Substantia nigra (tissue), 51 donors: ENCODE measurements at places on chromosomes 7 and 10.

- DNase-seq, result no peak
These were observed 468.7 kb downstream of the RPS24 start for GRCh38 chr10:78502210-78502936.

GRCh38 chr10:125359401-125359800, 199.0 kb upstream of the CTBP2 start:
- DNase-seq, result no peak

DNA sequence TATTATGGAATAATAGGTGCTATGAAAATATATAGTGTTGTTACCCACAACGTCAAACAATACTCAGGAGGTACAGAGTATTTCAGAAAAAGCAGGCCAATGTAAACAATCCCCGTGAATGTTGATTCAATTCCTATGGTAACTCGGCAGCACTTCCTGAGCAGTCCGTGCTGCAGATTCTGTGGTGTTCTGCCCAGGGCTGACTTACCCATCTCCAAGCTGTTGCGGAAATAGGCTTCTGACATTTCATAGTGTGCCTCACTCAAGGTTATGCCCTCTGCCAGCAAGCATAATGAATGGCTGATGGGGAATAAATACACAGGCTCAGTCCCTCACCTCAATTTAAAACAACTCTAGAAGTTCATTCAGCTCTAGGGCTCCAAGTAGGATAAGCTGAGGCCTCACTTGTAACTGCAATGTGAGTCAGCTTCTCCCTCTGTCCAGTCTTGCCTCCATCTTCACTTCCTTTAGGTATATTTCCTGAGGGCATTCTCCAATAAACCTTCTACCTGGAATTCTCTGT, 177.6 kb downstream of the GNAI1 start:
- no peak for DNase-seq

- no peak for DNase-seq
These were observed 76.1 kb downstream of the LRRC17 start for GRCh38 chr7:102988631-102989560.

DNA sequence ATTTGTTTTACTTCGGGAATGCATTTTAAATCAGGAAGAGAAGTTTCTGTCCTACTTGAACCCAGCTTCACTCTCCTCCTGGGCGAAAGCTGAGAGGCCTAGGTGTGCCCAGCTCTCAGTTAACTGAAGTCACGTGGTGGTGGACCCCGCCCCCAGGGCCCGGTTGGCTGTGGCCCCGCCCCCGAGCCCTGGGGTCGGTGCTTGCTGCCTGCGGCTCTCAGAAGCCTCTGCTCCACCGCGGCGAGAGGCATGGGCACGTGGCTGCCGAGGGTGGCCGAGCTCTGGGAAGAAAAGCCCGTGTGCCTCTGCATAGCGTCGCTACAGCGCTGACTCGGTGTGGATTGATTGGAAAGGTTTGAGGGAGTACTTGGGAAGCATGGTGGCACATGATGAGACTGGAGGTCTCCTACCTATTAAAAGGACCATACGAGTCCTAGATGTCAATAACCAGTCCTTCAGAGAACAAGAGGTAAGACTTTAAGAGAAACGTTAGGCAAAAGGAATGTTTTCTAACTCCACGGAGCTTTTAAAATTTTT, 34.1 kb downstream of the NET1 start:
- peak; percentile 31 for DNase-seq

DNA sequence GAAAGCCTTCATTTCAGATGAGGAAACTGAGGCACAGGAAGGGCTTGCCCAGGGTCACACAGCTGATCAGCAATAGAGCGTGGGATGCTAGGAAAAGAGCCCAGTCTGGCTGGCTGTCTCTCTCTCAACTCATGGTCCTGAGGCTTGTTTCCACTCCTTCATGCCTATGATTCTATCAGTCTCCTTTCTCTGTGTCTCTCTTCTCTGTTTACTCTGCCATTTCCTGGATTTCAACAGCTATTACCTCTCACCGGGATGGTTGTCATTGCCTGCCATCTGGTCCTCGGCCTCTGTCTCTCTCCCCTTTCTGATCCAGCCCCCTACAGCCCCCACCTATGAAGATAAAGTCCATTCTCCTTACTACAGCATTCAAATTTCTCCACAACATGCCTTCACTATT, 93.3 kb upstream of the AGBL3 start:
- DNase-seq, result no peak

GRCh38 chr7:2522780-2523433, 3.3 kb downstream of the LFNG start:
- DNase-seq, result no peak

DNA sequence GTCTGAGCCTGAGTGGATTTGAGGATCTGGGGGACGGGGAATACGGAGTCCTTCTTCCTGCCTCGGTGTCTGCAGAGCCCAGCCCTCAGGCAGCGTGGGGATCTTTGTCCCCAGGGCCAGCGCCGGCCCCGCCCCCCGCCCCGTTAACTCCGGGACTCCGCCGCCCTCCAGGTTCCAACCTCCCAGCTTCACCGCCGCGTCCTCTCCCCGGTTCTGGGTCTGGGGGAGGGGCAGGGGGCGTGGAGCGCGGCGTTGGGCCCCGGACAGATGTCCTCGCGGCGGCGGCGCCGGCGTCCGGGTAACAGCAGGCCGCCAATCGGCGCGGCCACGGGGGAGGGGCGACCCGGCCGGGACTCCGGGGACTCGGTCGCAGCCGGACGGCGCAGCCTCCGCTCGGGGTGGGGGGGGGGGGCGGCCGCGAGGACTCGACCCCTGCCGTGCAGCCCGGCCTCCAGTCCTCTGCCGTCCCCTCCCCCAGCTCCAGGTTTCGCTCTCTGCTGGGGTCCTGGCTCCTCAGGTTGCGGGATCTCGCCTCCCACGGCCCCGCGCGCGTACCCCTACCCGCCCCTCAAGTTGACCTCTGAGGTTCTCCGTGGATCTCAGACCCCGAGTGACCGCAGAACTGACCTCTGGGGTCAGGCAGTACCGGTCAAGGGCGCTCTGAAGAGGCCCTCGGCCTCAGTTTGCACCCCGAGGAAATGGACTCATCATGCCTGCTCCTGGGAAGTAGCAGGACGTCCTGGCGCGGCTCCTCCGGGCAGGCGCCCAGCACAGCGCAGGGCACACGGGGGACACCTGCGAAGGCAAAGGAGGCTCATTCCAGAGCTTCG, 2.3 kb upstream of the ELFN1 start:
- no peak for DNase-seq

GRCh38 chr10:129170812-129171211, 296.2 kb upstream of the MGMT start:
- no peak for DNase-seq

DNA sequence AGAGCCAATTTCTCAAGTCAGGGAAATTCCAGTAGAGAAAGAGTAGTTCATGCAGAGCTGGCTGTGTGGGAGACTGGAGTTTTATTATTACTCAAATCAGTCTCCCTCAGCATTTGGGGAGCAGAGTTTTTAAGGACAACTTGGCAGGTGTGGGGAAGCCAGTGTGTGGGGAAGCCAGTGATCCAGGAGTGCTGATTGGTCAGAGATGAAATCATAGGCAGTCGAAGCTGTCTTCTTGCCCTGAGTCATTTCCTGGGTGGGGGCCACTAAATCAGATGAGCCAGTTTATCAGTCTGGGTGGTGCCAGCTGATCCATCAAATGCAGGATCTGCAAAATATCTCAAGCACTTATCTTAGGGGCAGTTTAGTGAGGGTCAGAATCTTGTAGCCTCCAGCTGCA, 194.6 kb upstream of the NRG3 start:
- no peak for DNase-seq

- DNase-seq, result no peak
These were observed 69.1 kb downstream of the ICA1 start for GRCh38 chr7:8192897-8193296.

GRCh38 chr10:99709480-99710229, 22.3 kb downstream of the COX15 start:
- DNase-seq, result no peak

- DNase-seq, result no peak
These were observed 198.1 kb downstream of the FZD1 start for GRCh38 chr7:91462316-91462715.

GRCh38 chr7:80678707-80679106, 40.3 kb downstream of the CD36 start:
- no peak for DNase-seq

DNA sequence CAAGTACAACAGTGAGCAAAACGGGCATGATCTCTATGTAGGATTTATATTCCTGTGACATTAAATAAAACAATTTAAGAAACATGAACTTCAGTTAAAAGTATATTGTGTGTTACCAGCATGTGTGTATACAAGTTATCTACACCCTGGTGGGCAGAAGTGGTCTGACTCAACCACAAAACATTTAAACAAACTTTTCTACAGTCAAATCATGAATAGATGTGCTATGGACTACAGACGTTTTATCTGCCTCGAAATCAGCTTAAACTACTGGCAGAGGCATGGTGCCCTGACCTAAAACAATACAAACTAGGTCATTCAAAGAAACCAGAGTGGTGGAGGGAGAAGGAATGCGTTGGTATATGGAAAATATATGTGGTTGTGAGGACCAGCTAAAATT, 3.6 kb downstream of the ARL3 start:
- DNase-seq, result no peak

GRCh38 chr7:43834463-43835251, 34.7 kb downstream of the MRPS24 start:
- DNase-seq, result no peak

- DNase-seq, result no peak
These were observed 34.9 kb downstream of the PRF1 start for GRCh38 chr10:70567603-70568002.

GRCh38 chr7:22821702-22822485, 755 bp downstream of the TOMM7 start:
- DNase-seq, result no peak

GRCh38 chr10:30781670-30782121, 152.1 kb upstream of the LYZL2 start:
- DNase-seq, result peak; percentile 92

DNA sequence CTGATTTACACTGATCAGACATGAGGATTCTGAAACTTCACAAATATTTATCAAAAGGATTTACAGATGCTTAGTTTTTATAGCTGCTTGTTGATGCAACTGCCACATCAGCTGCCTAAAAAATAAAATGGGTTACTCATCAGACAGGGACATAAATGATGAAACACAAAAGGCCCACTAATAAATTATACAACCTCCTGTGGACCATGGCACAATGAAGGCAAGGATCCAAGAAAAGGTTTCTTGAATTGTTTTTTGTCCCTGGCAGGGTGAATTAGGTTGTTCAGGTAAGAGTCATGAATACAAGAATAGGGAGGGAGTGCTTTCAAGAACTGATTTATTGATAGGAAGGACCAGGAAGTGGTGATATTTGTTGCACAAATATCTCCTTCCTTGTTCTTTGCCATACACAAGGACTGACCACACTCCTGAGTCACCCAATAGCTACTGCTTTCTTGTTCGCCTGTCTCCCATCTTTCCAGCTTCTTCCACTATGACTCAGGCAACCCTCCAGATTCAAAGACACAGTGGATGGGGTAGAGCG, 234.5 kb downstream of the AHR start:
- DNase-seq, result no peak

DNA sequence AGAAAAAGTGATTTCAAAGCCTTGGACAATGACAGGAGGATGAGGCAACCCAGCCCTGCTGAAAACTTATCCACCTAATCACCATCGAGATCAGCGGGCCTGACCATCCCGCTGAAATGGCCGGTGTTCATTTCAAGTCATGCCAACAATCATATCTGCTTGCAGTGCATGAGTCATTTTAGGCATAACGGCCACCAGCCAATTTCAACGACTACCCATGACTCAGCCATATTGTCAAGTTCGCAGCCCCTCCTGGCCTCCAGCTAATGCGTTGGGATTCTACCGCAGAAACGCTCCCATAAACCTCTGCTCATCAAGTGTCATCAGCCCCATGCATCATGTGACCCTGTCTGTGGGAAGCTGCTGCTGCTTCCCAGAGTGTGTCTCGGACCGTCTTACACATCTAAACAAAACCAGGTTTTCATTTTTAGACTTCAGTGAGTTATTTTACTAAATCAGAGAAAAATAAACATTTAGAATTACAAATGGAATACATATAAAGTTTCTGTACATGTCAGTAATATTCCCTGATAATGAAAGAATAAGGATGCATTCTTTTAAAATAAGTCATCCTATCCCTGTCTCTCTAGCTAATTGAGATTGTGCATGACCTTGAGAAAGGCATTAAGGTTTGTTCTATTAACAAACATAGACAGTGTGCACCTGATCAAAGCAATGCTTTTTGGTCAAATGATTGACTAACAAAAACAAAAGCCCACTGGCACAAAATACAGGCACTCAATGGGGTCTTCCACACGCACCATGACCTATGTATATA, 188.9 kb downstream of the ADAM12 start:
- DNase-seq, result no peak

DNA sequence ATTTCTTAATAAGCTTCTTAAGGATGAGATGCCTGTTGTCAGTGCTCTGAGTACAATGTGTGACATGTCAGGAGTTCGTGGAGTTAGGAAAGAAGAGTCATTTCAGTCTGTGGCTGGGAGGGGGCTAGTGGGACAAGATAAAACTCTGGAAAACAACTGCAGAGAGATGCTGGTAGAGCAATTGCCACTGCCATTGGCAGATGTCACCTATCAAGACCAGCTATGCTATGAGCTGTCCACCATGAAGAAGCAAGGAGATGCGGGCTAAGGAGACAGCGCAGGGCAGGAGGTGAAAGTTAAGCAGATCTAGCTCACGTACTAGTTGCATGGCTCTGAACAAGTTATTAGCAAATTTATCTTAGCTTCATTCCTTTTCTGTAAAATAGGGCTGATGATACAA, 756.7 kb downstream of the KCNMA1 start:
- no peak for DNase-seq

- DNase-seq, result no peak
These were observed 10.3 kb downstream of the FLNC start for GRCh38 chr7:128840326-128841170.

DNA sequence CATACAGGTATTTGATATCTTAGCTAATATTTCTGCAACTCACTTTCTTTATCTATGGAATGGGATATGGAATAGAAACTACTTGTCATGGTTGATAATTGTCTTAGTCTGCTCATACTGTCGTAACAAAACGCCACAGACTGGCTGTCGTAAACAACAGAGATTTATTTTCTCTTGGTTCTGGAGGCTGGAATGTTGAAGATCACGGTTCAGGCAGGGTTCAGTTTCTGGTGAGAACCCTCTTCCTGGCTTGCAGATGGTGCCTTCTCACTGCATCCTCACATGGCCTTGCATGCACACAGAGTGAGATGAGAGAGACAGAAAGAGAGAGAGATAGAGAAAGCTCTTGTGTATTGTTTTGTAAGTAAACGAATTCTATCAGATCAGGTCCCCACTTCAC, 332.7 kb upstream of the MAGI2 start:
- DNase-seq, result no peak
